Stimulated activated CD4-positive, alpha-beta T cell treated with anti-CD3 and anti-CD28 coated beads, Interleukin-2, amount 100 ng/mL, for 24 hours (primary cell): ENCODE measurements at places on chromosomes 12 and 14.

GRCh38 chr12:56983386-56983785 lies 23.0 kb downstream of the ZBTB39 start:
- DNase-seq = no peak

DNA sequence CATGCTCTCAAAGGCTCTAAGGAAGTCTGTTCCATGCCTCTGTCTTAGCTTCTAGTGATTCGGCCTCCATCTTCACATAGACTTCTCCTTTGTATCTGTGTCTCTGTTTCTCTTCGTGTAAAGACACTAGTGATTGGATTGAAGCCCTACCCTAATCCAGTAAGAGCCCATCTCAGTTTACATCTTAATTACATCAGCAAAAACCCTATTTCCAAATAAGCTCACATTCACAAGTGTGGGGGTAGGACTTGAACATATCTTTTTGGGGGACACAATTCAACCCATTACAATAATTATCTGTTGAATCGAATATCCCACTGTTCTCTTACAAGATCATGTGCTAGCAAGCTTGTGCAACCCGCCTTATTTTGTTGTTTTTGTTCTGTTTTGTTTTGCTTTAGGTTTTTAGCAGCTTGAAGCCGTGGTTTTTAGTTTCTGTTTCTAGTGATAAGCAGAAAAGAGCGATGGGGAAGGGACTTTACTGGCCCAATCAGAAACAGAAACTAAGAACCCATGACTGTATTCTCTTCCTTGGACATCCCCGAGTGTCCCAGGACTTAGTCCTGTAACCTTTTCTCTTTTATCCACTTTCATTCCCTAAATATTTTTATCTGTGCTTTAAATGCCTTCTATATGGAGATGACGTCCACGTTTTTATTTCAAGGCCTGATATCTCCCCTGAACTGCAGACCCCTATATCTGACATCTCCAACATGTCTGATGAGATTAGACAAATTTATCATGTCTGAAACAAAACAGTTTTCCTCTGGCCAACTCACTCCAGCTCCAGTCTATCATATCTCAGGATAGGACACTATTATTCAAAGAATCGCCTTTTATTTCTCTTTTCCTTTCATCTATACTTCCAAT lies 353.0 kb downstream of the CCDC91 start:
- DNase-seq = no peak

GRCh38 chr12:66071549-66071948 lies 59.0 kb downstream of the LLPH start:
- DNase-seq = no peak

DNA sequence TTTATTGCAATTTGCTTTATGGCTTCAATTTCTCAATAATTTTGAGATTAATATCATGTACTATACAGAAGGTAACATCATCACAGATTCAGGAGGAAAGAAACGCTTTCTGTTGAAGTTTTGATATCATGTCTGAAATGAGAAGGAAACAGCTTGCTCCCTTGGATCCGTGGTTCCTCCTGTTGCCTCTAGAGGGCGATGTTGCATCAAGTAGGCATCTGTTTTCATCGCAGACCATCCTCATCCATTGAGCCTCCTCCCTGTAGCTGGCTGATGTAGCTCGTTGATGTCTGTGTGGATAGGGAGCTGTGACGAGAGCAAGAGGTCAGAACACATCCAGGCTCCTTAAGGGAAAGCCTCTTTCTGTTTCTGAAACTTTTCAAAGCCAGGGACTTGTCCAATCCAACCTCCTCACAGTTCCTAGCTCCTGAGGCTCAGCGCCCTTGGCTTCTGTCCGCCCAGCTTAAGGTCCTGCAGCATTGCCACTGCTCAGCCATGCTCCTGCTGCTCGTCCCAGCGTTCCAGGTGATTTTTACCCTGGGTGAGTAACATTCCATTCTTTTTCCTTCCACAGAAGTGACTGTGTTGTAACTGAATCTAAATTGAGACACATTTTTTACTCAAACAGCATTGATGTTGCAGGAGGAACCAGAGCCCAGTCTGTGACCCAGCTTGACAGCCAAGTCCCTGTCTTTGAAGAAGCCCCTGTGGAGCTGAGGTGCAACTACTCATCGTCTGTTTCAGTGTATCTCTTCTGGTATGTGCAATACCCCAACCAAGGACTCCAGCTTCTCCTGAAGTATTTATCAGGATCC lies 304.8 kb upstream of the OR4E1 start:
- peak; percentile 57 for DNase-seq

GRCh38 chr12:116324654-116325335 lies 47.3 kb upstream of the MED13L start:
- DNase-seq = no peak

DNA sequence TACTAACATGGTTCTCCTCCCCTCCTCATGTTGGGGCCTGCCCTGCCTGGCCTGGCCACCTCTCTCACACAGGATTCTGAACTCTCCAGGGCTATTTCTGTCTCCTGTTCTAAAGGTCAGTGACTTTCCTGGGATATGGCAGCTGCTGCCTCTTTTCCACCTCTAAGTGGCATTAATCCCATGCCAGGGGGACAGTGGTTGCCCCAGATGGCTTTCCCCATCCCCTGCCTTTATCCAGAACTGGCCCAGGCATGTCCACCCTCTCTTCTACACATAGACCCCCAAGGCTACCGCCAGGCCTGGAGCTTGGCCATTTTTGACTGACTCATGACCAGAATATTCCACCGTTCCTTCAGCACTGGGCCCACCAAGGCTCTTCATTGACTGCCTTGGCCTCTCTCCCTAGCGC lies 90.4 kb downstream of the IRF2BPL start:
- no peak for DNase-seq

DNA sequence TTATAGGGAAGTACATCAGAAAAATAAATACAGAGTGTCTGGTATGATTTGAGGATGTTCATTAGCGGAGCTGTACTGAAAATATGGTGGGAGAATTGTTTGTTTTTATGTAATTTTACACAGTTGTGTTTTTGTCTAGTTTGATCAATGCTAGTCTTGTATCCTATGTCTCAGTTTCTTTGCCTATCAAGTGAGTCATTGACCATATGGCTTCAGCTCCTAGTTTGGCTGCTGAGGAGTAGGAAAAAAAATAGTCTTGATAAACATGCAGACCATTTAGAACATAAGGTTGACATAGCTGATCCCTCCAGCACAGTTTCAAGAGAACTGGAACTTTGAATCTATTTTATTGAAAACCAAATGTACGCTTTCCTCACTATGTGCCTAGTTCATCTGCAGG lies 1292.1 kb upstream of the FLRT2 start:
- no peak for DNase-seq

GRCh38 chr14:55221186-55221585 lies 29.8 kb upstream of the DLGAP5 start:
- DNase-seq = no peak

- no peak for DNase-seq
Observed at GRCh38 chr12:96571101-96571862, 81.9 kb downstream of the CFAP54 start.

DNA sequence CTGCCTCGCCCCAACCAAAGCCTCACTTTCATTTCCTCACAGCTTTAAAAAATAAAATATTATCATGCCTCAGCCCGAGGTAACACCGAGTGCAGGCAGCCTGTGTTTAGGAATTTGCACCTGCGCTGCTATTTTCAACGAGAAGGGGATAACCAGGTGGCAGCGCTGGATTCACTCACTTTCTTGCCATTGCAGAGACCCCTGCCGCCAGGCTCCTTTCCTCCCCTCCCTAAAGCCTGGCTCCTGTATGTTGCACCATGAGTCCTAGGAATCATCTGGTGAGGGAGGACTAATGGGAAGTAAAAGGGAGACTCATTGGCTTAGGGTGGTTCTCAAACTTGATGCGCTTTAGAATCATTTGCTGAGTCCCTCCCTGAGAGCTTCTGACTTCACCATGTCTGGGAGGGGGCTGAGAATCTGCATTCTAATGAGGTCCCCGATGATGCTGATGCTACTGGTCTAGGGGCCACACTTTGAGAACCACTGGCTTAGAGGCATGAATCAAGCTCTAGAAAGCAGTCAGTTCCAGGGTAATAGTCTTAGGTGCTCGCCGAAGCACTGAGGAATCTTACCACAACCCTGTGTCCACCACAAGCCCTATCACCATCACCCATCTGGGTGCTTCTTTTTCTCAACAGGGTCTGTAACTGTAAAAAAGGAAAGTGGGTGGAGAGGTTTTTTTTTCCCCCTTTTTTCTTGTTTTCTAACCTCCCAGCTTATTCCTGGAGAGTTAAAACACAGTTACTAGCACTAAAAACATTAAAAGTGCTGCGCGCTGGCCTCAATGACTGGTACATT lies 83.8 kb downstream of the SLC38A1 start:
- no peak for DNase-seq

- DNase-seq = no peak
Observed at GRCh38 chr14:64775081-64775777, 71.0 kb downstream of the PLEKHG3 start.

GRCh38 chr12:93031028-93031427 lies 101.9 kb upstream of the EEA1 start:
- no peak for DNase-seq

- no peak for DNase-seq
Observed at GRCh38 chr14:96514694-96515093, 12.5 kb downstream of the PAPOLA start.

- no peak for DNase-seq
Observed at GRCh38 chr14:79011920-79012204, 841.7 kb downstream of the NRXN3 start.

DNA sequence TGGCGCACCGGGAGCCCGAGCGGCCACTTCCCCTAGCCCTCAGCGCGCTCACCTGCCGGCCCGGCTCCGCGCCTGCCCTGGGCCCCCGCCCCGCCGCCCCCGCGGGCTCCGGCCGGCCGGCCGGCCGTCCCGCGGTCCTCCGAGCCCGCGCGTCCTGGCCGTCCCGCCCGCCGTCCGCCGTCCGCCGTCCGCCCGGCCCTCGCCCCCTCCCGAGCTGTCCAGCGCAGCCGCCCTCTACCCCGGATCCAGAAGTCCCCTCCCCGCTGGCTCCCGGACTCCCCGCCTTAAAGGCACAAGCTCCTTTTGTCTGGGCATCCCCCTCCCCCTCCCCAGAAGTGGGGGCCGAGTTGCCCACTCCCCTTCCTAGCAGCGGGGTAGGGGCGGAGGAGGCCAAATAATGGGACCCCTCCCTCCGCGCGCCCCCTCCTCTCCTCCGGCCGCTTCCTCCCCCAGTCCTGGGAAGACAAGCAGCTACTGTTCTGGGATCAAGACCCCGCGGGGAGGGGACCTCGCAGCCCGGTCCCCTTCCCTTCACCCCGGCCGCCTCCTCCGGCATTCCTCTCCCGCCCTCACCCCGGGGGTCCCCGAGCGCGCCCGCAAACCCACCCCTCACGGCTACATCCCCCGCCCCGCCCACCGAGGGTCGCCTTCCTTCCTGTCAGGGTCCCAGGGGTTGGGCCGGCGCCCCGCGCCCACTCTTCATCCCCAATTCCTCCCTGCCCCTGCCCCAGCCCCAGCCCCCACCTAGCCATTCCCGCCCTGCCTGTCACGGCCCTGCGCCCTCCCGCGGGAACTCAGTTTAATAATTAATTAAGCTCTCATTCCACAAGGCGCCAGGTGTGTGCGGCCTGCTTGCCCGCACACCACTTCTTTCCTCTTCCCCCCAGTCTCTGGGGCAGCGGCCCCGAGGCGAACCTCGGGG lies at the start of gene ADCY6:
TSS of gene ADCY6 (minus strand) at position 236 of the 922 bp plus-strand sequence. CDS start 5,655 bp downstream, outside the sequence.
- DNase-seq = no peak

- DNase-seq = no peak
Observed at GRCh38 chr14:39974036-39974435, 541.8 kb upstream of the FBXO33 start.

DNA sequence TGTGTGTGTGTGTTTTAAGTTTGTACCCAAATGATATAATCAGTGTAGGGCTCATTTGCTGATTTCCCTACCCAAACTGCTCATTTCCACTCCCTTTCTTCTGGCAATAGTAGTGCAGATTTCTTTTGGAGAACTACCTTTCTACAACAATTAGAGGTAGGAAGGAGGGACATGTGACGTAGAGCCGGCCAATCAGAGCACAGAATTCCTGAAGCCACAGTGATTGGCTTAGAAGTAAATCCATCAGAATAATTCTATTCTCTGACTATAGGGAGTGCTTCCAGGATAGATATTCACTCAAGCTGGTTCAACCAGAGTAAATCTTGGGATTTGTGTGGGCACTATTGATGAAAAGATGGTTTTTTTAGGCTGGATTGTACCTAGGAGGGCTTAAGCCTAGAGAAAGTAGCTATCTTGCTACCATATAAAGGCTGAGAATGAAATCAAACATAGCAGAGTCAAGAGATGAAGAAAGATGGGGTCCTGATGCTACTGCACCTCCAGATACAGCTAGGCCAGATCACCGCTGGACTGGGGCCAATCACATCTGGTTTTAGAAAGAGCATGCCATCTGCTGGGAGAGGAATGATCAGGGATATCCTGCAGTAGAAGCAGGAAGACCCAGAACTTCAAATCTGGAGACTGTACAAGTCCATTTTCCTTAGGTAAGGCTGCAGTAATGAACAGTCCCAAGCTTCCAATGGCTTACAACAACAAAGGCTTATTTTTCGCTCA lies 54.1 kb upstream of the NUAK1 start:
- DNase-seq = no peak

DNA sequence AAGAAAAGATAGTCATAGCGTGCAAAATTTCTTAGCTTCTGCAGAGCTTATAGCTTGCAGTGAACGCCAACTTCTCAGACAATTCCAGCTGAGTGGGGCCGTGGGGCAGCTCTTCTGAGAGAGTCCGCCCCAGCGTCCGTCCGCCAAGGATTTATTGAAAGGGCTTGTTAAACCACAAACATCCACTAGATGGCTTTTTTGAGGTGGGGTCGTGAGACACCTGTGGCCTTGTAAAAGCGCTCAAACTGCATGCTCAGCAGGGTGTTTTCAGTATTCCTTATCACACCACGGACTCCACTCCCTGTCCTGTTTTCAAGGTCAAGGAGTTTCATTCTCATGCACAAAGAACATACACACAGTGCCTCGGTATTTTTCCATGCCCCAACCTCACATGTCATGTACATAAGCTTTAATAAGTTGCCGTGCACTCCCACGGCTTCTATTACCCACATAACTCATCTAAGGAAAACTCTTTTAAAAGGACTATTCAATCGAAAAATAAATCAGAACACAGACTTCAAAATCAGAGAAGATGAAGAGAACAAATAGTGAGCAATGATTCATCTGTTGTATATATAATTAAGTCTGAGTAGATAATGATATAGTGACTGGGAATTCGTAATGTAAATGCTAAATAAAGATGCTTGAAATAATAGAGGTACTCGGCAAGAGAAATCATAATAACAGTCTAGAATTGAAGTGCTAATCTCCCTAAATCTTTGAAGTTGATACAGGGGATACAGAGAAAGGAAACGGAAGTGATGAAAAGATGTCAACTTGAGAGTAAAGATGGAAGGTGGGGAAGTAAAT lies 46.7 kb downstream of the WBP11 start:
- DNase-seq = no peak

DNA sequence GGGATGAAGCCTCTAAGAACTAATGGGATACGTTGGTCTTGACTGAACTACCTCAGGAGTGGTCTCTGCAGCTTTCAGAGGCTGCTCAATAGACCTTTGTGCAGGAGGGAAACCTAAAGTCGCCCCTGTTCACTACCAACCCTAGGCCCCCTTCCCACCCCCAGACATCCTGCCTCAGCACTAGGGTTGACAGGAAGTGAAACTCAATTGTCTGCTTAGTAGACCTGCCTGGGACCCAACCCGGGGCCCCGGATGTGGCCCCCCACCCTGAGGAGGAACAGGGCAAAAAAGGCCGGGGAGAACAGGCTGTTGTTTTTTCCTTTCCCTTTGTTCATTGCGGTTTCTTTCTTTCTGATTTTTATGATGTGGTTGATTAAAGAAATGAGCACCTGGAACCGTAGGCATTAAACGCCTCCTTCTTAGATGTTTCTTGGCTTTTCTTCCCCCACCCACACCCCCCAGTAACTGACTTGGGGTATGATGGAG lies 1.6 kb upstream of the DGKA start:
- DNase-seq = peak; percentile 83
